ENCODE measurements at places on chromosomes 7 and 10.

GRCh38 chr10:110376767-110377160 lies 72.0 kb upstream of the SMNDC1 start:
- no peak for DNase-seq

- peak; percentile 75 for DNase-seq
Observed at GRCh38 chr10:11986593-11987216, 55.9 kb downstream of the UPF2 start.

DNA sequence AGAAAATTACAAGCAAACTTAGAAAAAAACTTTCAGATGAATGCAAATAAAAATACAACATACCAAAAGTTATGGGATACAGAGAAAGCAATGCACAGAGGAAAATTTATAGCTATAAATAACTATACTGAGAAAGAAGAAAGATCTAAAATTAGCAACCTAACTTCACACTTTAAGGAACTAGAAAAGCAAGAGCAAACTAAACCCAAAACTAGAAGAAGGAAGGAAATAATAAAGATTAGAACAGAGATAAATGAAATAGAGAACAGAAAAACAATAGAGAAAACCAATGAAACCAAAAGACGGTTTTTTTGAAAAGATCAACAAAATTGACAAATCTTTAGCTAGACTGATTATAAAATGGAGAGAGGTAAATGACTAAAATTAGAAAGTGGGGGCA lies 9.6 kb upstream of the STRA8 start:
- DNase-seq = no peak

DNA sequence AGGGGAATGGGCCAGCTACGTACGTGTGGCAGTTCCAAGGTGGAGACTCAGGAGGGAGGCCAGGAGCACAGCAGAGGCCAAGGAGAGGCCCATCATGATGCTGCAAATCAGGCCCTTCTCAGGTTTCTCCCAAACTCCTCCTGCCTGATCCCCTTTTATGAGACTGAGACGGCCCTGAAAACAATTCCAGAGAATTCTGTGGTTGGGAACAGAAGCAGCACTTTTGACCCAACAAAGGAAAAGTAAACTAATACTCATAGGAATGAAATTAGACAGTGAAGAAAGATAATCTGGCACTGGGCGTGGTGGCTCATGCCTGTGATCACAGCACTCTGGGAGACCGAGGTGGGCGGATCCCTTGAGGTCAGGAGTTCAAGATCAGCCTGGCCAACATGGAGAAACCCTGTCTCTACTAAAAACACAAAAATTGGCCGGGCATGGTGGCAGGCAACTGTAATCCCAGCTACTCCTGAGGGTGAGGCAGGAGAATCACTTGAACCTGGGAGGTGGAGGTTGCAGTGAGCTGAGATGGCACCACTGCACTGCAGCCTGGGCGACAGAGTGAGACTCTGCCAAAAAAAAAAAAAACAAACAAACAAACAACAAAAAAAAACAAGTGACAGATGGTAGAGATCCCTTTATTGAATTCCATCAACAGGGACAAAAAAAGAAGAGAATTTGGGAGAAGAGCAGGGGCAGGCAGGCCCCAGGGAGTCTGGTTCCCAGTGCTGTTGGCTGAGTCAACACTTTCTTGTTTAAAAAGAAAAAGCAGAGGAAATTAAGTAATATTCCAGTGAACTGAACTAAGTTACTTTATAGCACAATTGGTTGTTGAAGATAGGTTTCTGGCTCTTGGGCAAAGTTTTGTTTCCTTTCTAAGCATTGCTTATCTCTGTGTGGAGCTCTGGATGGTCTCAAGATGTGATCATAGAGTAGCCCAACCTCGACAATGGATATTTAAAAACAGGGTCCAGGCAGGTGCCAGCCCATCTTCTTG lies at the start of gene CCL26:
Gene CCL26, minus strand, starts transcription at position 131 of the 997 bp plus-strand sequence. Its CDS starts 35 bp downstream, at position 96.
- DNase-seq = no peak

GRCh38 chr7:17142831-17143541 lies 155.5 kb upstream of the AHR start:
- DNase-seq = no peak

GRCh38 chr7:124489082-124489819 lies 276.3 kb downstream of the GPR37 start:
- no peak for DNase-seq

DNA sequence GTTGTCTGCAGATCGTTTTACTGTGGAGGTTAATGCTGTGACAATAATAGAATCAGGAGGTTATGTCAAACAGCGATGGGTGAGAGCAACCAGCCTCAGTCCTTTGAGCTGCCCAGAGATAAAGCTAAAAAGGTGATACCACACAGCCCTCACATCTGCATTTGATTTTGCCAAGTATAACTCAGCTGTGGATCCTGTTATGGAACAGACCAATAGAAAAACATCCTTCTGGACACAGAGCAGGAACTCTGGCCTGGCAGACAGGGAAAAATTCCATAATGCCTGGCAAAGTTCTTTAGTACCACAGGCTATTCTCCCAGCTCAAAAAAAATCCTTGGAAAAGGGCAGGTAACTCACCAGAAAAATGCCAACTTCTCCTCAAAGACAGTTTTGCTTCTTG lies 87.1 kb upstream of the PDLIM1 start:
- DNase-seq = no peak

- peak; percentile 48 for DNase-seq
Observed at GRCh38 chr7:38629651-38630510, 1.3 kb downstream of the AMPH start.

- no peak for DNase-seq
Observed at GRCh38 chr7:96982586-96982985, 22.8 kb upstream of the DLX6 start.

DNA sequence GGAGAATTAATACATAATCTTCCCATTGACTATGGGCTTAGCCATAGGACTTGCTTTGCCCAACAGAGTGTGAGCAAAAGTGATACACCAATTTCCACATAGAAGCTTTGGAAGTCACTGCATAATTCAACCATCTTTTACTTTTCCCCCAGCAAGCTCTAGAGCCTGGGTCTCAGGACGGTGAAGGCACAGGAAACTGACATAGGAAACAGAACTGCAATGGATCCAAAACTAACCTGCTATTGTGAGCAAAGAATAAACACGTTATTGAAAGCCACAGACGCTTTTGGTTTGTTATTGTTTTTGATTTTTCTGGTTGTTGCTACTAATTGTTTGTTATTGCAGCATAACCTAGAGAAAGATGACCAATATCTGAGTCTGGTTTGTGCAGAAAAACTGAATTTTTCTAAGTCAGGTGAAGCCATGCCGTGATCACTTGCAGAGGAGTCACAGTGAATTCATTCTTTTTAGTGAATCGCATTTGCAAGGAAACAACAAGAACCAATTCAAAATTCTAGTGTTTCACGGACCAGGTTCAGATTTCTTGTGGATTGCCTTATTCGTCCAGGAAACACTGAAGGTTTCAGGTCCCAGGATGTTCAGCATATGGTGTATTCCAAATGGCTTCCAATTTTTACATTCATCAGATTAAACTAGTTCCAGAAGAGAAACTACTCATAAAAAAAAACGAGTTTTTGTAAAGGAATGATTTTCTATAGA lies 52.8 kb downstream of the CUBN start:
- DNase-seq = no peak

GRCh38 chr7:7967886-7968543 lies 581 bp upstream of the GLCCI1 start:
- DNase-seq = no peak

DNA sequence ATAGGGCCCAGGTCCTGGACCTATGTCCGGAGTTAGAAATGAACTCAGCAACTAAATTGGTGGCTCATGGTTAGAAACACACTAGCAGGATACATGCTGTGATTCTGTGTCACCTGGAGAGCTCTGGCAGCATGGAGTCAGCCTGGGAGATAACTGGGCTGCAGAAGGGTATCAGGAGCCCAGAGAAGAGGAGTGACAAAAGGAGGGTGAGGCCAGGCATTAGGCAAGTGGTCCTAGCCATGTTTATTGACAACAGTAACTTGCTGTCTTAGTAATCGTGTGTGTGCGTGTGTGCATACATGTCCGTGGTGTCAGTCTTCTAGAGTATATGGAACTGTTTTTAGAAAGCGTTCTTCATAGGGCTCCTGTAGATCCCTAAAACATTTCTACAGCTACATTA lies 157.5 kb upstream of the PHYHIPL start:
- DNase-seq = no peak

GRCh38 chr10:86164960-86165630 lies 201.5 kb downstream of the GRID1 start:
- no peak for DNase-seq

GRCh38 chr7:127093340-127093739 lies 159.4 kb downstream of the GRM8 start:
- DNase-seq = no peak

GRCh38 chr7:80453699-80454340 lies 58.0 kb downstream of the GNAT3 start:
- no peak for DNase-seq

- DNase-seq = no peak
Observed at GRCh38 chr10:30596013-30596412, 33.5 kb downstream of the LYZL2 start.

DNA sequence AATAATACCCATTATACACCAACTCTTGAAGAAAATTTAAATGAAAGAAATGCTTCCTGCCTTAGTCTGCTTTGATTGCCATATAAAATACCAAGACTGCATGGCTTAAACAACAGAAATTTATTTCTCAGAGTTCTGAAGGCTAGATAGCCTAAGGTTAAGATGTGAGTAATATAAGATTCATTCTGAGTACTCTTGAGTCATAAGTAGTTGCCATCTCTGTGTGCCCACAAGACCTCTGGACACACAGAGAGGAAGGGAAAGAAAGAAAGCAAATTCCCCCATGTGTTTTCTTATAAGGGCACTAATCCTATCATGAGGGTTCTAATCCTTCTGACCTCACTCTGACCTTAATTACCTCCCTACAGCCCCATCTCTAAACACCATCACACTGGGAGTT lies 201.2 kb downstream of the PTN start:
- no peak for DNase-seq

DNA sequence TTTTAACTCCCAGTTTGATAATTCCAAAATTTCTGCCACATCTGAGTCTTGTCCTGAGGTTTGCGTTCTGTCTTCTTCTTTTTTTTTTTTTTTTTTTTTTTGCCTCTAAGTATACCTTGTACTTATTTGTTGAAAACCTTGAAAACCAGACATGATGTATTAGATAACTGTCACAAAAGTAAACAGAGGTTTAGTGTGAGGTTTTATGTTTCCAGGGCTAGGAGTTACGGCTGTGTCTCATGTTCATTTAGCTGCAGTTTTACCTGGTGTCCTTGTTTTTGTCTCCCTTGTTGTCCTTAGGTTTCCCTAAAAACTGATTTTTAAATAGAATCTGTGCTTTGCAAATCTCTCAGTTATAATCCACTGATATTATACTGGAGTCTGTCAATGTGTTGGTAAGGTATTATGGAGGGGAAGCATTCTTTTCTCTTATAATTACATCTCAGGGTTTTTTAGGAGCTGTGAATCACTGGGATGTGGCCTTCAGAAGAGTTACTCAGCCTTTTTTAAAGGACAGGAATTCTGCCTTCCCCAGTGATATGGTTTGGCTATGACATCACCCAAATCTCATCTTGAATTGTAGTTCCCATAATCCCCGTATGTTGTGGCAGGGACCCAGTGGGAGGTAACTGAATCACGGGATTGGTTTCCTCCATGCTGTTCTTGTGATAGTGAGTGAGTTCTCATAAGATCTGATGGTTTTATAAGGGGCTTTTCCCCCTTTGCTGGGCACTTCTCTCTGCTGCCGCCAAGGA lies 95.0 kb downstream of the CDCA7L start:
- DNase-seq = no peak

DNA sequence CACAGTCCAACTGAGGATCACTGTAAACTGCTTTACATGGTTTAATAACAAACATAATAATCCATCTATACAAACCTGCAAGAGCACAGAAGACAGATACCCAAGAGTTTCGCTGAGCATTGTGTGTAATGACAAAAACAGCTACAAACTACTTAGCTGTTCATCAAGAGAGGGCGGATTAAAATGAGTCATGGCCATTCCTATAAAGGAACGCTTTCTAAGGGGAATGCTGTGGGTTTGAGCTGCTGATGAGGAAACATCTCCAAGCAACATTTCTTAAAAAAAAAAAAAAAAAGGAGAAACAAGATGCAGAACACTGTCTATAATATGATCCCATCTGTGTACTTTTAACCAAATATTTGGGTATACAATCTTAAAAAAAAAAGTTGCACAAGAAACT lies 33.8 kb downstream of the VOPP1 start:
- no peak for DNase-seq

GRCh38 chr10:1162481-1163203 lies 106.5 kb downstream of the WDR37 start:
- DNase-seq = peak; percentile 41

GRCh38 chr7:44134943-44135628 lies 6.0 kb downstream of the MYL7 start:
- no peak for DNase-seq

GRCh38 chr7:120033114-120033513 lies 239.9 kb upstream of the KCND2 start:
- DNase-seq = no peak

Measured in ecto neural progenitor cell (in vitro differentiated cells).